ENCODE measurements at places on chromosomes 6 and 20.
A peak's percentile ranks its signal among the peaks of the same experiment; 100 is the strongest.

DNA sequence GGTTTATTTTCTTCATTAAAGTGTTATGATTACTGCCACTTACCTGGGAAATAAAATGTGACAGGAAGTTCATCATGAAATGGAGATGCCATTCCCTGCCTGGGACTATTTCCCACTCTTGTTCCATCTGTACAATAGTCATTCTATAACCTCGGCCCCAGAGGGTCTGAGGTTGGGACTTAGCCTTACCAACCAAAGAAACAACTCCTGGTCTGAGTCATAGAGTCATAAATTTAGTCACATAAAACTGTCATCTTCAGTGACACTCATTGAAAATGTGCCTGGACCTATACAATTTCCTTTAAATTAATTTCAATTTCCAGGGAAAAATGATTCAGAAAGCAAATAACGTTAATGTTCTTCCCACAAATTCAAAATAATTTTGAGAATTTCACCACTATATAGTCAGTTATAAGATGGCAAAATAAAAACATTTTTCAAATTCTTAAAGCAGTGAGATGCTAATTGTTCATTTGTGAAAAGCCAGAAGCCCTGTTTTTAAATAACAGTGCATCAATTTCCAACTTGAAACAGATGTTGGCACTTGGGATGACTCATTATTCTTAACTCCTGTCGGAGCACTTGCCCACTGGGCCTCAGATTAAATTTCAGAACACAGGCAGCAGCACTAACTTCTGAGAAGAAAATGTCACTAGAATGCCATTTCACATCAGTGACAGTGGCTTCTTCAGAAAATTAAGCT is 201.2 kb upstream of the SMLR1 start:
- H3K27me3 ChIP-seq, result no peaks in the 10 kb centered on the region
- peak overlapping the region; percentile 54 for H3K27ac ChIP-seq

DNA sequence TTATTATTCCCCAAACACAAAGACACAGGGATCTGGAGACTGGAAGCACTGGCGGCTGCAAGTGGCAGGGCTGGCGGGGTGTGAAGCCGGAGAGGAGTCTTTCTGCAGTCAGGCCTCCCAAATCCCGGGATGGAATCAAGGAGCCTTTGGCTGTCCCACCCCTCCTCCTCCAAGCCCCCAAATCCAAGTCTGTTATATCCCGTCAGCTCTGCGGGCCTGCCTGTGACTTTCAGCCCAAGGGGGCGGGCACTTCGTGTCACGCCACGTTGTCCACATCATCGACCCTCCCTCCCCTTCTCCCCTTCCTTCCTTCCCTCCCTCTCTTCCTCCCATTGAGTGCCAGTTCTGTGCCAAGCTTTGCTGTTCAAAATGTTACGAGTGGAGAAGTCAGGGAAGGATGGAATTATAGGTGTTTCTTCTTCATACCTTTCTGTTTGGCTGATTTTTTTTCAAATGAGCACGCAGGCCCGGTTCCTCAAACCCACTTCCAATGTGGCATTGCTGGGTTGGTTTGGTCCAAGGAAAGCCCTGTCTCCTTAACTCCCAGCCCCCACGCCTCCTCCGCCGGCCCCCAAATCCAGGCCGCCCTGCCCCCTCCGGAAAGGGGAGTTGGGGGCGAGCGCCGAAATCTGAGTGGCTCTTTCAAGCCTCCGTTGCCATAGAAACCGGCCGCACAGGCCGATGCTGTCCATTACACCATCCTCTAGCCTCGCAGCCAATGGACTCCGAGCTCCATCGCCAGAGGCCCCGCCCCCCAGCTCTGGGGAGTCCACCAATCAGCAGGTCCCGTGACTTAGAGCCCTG is 12.7 kb downstream of the ZCCHC3 start:
- peak; percentile 100 for DNase-seq
- H3K27me3 ChIP-seq, result no peaks in the 10 kb centered on the region
- peaks cover 30% of the 10 kb centered on the region for H3K4me1 ChIP-seq
- peak overlapping the region; percentile 97 for H3K27ac ChIP-seq
- H3K4me3 ChIP-seq, result peak overlapping the region; percentile 70
- no peaks in the 10 kb centered on the region for H3K36me3 ChIP-seq

DNA sequence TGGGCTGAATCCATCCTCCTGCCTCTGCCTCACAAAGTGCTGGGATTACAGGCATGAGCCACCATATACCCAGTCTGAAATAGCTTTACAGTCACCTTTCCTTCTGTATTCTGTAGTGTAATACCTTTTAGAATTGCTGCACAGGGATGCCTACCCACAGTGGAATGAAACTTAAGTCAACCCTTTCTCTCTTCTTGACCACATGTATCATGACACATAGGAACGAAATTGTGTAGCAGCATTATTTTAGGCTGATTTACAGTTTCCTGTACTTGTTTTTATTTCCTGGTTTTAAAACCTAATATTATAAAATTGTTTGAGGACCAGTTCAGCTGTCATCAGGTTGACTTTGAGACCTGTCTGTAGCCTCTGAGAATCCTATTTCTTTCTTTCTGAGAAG is 297.8 kb downstream of the ZFAND3 start:
- H3K36me3 ChIP-seq, result peaks cover 11% of the 10 kb centered on the region
- DNase-seq, result no peak
- H3K27me3 ChIP-seq, result no peaks in the 10 kb centered on the region
- peak overlapping the region; percentile 13 for H3K27ac ChIP-seq
- no peak overlapping the region for H3K4me3 ChIP-seq

- peaks cover 3% of the 10 kb centered on the region for H3K36me3 ChIP-seq
- no peaks in the 10 kb centered on the region for H3K27me3 ChIP-seq
- DNase-seq, result no peak
- H3K4me1 ChIP-seq, result peaks cover 61% of the 10 kb centered on the region
- peak overlapping the region; percentile 89 for H3K27ac ChIP-seq
These were observed 99.9 kb downstream of the CAP2 start for GRCh38 chr6:17493286-17493685.

- H3K27ac ChIP-seq, result no peak overlapping the region
- H3K4me3 ChIP-seq, result no peak overlapping the region
- no peaks in the 10 kb centered on the region for H3K36me3 ChIP-seq
- DNase-seq, result no peak
- H3K4me1 ChIP-seq, result peaks cover 17% of the 10 kb centered on the region
These were observed 12.2 kb upstream of the MOXD1 start for GRCh38 chr6:132413499-132413802.
